ENCODE measurements at places on chromosomes 2 and 18. TPM values are rescaled to one million over a fixed set of nuclear protein-coding genes. Genes with fewer than 3 reads are reported as not detected.

Gene CYP26B1
- total RNA-seq, result 0.52 TPM

Gene HOXD13
- total RNA-seq, result not detected

Gene HAAO
- 12.2 TPM for total RNA-seq

Gene MYL1
- total RNA-seq, result not detected

Gene CKAP2L
- total RNA-seq, result 1.3 TPM

Gene VIL1
- total RNA-seq, result not detected

Gene CMPK2
- 0.47 TPM for total RNA-seq

Gene EML6
- total RNA-seq, result 0.17 TPM

Gene SLC9A4
- total RNA-seq, result not detected

Gene ALPP
- total RNA-seq, result not detected

Gene REG1B
- not detected for total RNA-seq

Gene RAB17
- 0.17 TPM for total RNA-seq

Gene PROC
- not detected for total RNA-seq

Gene SIX3
- total RNA-seq, result not detected

Gene SLC14A1
- 131 TPM for total RNA-seq

Gene HOXD12
- total RNA-seq, result not detected

Gene ACVR1C
- total RNA-seq, result 0.43 TPM

Gene MBP
- total RNA-seq, result 18.8 TPM

Gene KCNG2
- 1.9 TPM for total RNA-seq

Gene NEU2
- not detected for total RNA-seq

Gene VSNL1
- total RNA-seq, result 0.47 TPM

Gene CCDC141
- total RNA-seq, result not detected

Gene LIPG
- total RNA-seq, result 0.17 TPM

Gene SOCS6
- total RNA-seq, result 29.9 TPM

Gene COL4A4
- 0.16 TPM for total RNA-seq

Gene MBD2
- 112 TPM for total RNA-seq

Gene CD226
- 0.34 TPM for total RNA-seq

Gene SPR
- 27.9 TPM for total RNA-seq

Gene CYP1B1
- total RNA-seq, result 76.6 TPM

Gene BMP10
- total RNA-seq, result not detected

Gene SCN7A
- total RNA-seq, result 14.3 TPM

Gene UNC80
- not detected for total RNA-seq

Gene GCG
- total RNA-seq, result not detected

Gene SLC11A1
- total RNA-seq, result 0.26 TPM

All from bronchial smooth muscle cell (primary cell).